CD4-positive, alpha-beta T cell treated with Interleukin-4 for 1 hour (primary cell): ENCODE measurements at places on chromosomes 5 and 9.

- no peak for DNase-seq
Measured at GRCh38 chr5:138243794-138244193, 30.6 kb downstream of the GFRA3 start.

- DNase-seq, result no peak
Measured at GRCh38 chr9:38700695-38701094, 19.2 kb downstream of the FAM240B start.

DNA sequence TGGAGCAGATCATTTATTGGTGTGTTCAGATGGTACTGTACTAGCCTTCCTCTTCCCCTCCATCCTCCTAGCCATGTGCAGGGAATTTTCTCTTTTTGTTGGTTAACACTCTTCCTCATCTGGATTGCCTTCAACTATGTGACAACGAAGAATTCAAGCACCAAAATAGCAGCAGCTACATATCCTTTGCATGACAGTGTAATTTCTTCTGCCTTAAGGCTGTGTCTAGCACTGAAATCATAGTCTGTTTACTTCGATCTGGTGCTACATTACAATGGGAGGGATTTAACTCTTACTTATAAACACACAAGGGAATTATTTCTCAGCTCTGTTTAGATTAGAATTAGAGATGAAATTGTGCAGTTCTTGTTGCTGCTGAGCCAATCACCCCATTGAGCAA is 260.4 kb downstream of the ARL15 start:
- no peak for DNase-seq

DNA sequence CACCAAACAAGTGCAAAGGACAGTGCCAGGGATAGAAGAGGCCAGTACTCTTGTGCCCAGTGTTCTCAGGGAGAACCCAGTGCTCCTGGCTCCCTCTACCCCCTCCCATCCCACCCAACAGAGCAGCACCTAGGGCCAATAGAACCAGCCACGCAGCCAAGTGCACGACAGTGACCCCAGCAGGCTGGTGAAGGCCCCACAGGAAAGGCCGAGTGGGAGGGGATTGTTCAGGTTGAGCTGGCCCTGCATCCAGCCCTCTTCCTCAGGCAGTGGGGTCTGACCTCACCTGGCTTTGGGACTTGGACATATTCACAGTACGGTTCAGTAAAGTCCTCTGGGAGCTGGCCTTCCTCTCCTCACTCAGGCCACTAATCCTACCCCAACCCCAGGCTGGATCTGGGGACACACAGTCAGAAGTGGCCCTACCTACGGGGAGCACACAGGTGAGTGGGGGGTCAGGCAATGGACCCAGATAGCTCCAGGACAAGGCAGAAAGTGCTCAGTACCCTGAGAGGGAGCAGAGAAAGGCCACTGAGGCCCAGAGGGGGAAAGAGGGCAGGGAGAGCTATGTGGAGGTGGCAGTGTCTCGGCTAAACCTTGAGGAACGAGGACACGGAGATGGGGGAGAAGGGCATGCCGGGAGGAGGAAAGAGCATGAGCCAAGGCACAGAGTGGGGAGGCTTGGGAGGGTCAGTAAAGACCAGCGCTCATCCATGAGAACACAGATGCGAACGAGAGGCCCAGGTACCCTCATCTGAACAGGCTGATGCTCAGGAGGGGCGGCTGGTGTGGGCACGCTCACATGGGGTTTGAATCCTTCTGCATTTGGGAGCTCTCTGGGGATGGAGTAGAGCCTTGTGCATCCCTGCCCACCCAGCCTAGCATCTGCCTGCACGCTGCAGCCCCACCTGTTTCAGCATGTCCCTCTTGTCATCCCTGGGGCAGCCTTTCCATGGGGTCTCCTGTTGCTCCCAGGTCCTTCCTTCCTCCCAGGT is 25.6 kb downstream of the POLR1E start:
- no peak for DNase-seq

GRCh38 chr5:143188692-143189091 is 214.8 kb downstream of the NR3C1 start:
- DNase-seq, result no peak

GRCh38 chr5:60978968-60979367 is 34.0 kb downstream of the NDUFAF2 start:
- DNase-seq, result no peak

DNA sequence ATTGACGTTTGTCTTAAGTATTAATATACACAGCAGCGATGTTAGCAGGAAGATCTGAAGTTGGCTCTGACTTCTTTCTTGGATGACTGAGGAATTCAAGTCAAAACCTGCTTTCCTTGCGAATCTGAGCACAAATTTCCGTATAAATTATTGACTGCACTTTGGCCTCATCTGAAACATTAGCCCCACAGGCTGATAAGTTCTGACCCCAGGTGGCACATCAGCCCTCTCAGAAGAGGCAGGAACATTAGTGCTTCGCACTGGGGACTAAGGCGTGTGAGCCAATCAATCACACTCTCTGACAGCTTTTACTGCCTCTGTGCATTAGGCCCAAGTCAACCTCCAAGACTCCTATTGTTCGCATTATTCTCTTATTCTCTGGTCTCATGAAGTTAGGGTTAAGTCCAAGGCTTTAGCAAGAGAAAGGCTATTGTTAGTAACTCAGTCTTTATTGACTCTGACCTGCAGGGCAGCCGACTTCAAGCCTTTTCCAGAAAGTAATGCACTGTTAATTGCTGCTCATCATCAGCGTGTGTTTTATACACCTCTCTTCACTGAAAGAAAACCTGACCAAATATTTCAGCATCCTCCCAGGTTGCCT is 84.2 kb downstream of the ZNF608 start:
- DNase-seq, result no peak

DNA sequence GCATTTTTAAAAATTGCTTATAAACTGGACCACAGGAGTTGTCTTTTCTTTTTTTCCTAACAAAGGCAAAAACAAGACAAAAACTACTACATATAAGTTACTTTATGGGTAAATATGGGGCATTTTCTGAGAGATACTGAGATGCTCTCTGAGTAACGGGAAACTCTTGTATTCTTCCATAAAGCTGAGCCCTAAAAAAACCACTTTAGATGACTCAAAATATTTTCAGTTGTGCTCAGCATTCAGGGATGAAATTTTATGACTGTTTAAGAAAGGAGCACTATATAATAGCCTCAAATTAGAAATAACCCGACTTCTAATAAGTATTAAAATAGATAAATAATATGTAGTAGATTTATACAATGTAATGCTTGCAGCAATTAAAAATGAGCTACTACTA is 644.5 kb downstream of the KCTD16 start:
- DNase-seq, result no peak

DNA sequence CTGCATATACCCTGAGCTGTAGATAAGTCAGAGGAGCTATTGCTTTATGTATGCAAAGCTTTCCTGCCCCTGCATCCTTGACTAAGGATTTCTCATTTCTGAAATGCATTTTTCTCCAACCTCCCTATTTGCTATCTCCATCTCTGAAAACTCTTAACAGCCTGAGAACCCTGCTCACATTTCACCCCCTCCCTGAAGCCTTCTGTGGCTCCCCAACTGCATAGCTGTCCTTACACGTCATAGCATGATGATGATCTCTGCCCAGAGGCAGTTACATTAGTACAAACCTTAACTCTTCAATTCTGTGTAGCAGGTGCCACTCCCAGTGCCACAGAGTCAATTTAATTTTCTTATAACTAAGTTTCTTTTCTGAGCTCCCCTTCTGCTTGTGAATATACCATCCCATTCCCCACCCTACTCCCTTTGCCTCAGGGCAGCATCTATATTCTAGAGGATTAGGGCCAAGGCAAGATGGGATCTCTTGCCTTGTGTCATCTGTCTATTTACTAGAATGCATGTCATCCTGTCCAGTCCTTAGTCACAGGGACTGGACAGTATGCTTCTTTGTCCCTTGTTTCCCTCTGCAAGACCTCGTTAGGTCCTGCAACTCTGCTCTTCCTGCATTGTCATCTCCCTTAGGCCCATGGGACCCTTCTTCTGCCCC is 149.7 kb upstream of the SPRY4 start:
- no peak for DNase-seq

GRCh38 chr9:8883321-8883720 is 1083.7 kb upstream of the DMAC1 start:
- no peak for DNase-seq

DNA sequence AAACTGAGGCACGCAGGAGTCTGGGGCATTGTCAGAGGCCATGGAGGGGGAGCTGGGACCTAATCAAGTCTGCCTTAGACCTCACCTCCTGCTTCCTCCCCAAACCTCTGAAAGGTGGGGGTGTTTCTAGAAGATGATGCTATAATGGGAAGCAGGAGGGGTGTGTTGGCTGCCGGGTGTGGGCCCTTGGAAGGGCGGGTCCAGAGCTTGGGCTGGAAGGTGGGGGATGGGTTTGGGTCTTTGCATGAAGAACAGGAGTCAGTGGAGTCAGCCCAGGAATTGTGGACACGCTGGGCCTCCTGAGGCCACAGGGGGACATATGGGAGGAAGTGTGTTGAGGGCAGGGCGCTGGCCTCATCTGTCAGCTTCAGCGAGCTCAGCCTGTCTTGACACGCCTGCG is 101.0 kb upstream of the FCN2 start:
- DNase-seq, result no peak

- DNase-seq, result no peak
Measured at GRCh38 chr9:106897236-106897635, 34.3 kb downstream of the ZNF462 start.

DNA sequence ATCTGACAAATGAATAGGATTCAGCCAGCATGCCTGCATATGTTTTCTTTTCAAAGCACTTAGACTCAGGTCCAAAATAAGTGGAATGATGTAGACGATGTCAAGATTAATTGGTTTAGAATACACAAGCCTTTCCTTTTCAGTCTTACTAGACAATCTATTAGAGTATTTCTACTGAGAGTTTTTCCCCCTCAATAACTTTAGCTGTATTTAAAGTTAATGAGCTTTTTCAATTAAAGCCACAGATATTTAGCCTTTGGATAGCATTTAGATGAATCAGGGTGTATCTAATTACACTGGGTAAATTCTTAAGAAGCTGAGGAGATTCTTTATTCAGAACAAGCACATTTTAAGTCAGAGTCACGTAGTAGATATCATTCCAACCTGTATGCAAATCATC is 198.7 kb upstream of the MPDZ start:
- no peak for DNase-seq

DNA sequence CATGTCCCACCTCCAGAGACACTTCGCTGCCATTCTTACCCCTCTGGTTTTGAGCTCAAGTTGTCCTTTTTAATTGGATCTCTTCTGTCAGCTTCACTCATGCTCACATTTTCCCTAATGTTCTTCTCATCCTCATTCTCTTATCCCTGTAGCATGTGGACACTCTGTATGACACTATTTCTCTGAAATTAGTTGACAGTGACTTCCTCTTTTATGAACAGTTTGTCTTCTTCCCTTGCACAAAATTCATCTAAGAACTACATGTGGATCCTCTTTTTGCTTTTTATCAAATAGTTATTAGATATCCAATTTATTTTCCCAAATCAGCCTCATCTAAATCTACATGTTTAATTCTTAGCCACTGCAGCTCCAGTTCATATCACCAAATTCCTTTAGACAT is 676.2 kb downstream of the MAT2B start:
- DNase-seq, result no peak

DNA sequence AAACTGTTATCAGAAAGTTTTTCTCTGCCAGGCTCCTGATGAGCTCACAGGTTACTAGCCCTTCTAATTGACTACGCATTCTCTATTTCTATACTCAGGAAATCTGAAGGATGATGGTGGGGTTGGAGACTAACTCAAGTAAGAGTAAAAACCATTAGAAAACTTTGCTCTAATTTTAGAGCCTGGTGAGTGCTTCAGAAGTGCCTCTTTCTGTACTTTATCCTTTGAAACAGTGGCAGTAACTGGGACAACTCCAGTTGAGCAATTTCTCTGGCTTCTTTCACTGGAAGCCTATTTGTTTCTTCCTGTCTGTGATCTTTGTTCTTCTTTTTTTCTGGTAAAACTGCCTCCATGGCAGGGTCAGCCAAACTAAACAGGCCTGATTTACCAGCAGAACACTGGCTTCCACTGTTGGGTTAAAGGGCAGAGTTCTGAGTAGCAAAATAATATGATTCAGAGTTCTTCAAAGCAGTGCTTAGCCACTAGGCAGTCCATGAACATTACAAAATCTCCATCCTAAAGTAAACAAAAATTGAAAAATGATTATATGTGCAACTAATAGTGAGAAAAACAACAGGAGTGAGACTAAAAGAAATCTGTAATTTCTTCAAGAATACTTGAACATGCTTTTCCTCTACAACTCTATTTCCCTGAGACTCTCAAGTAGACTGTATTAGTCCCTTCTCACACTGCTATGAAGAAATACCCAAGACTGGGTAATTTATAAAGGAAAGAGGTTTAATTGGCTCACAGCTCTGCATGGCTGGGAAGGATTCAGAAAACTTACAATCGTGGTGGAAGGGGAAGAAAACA is 79.8 kb downstream of the MROH2B start:
- no peak for DNase-seq

DNA sequence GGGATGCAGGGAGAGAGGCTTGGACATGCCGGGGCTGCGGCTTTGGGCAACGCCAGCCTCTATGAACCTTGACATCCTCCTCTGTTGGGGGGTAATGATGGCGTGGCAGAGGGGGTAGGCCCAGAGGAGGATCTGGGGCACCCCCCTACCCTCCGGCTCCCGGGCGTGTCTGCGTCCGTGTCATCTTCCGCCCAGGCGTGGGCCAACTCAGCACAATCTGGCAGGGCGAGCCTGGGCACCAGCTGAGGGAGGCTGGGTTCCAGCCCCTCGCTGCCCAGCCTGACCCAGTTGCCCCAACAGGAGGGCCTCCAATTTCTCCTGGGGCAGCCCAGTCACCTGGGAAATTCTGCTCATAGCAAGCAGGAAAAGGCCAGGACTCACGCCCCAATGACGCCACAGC is 62.9 kb upstream of the IL17B start:
- no peak for DNase-seq

DNA sequence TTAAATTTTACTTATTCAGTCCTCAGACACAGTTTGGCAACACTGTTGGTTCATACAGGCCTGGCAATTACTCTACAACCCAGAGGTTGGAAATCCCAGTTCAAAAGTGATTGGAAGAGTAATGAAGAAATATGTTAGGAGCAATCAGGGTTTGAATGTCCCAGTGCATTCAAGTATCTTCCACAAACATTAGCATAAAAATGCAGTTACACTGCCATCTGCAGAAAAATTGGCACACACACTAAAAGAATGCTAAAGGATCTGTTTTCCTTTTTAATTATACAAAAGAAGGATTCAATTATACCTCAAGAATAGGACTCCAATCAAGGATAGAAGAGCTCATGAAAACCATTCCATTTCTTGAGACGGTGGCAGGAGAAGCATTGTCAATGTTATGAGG is 130.2 kb downstream of the DNAH5 start:
- DNase-seq, result no peak

- no peak for DNase-seq
Measured at GRCh38 chr9:130583271-130583670, 3.9 kb downstream of the FUBP3 start.

DNA sequence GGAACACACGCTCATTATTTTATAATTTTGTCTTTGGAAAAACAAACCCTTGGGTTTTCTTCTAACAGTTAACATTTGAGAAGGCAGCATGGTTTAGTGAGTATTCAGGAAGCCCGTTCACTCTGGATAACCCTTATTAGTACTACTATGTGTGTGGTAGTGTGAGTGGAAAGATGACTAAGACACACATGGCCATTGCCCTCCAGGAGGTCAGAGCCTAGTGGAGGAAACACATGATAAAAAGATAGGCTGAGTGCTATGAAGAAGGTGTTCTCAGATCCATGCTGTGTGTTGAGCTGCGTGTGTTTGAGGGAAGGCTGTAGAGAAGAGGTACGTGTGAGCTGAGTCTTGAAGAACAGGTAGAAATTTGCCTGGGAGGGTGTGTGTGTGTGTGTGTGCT is 8.4 kb downstream of the C5orf47 start:
- DNase-seq, result no peak

GRCh38 chr5:122468351-122469116 is 156.5 kb downstream of the SNCAIP start:
- no peak for DNase-seq
